Stimulated activated CD8-positive, alpha-beta memory T cell treated with anti-CD3 and anti-CD28 coated beads, Interleukin-4, amount 100 ng/mL, for 24 hours (primary cell): ENCODE measurements at places on chromosomes 2 and 18.

DNA sequence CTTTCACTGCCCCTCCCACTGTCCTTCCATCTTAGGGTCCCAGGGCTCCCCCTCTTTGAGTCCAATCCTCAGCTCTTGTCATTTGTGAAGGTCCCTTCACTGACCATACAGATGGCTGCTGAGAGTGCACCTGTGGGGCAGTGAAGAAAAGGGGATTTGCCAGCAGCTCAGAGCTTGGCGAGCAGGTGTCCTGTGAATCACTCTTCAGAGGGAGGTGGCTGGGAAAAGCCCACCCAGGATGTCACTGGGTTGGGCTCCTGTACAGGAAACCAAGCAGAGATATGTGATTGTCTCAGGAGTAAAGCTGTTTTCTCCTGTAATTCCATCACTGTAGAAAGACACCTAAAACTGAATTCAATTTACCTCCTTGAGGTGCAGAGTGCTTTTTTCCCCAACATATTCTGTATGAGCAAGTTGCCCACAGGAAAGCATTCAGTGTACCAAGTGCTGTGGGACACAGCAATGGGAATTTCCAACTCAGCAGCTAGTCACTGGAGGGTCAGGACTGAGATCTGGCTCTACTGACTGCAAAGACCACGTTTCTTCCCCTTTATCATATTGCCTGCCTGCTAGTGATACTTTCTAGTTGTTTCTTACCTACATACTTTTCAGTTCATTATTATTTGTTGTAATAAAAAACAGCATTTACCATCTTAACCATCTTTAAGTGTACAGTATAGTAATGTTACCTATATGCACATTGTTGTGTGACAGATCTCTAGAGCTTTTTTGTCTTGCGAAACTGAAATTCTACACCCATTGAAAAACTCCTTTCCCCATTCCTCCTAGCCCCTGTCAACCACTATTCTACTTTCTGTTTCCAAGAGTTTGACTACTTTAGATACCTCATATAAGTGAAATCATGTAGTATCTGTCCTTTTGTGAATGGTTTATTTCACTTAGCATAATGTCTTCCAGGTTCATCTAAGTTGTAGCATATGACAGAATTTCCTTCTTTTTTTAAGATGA is 239.1 kb downstream of the TSN start:
- DNase-seq, result no peak

GRCh38 chr2:64970495-64970894 is 18.7 kb upstream of the SLC1A4 start:
- no peak for DNase-seq

DNA sequence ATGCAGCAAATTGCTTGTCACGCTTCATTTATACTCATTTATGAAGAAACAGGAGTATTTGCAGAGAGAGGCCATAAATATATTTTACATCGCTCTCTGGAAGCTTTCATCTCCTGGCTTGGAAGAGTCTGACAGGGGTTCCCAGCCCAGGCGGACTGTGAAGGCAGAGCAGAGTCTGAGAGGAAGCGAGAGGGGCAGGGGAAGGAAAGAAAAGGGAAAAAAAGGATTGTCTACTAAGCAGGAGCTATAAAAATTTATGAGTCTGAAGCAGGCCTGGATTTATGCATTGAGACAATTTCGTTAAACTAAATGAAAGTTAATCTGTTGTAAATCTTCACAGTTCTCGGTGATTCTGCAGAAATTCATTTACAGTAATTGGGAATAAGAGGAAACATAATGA is 143.9 kb upstream of the GYPC start:
- DNase-seq, result no peak

GRCh38 chr2:206001912-206002311 is 84.1 kb downstream of the INO80D start:
- no peak for DNase-seq

DNA sequence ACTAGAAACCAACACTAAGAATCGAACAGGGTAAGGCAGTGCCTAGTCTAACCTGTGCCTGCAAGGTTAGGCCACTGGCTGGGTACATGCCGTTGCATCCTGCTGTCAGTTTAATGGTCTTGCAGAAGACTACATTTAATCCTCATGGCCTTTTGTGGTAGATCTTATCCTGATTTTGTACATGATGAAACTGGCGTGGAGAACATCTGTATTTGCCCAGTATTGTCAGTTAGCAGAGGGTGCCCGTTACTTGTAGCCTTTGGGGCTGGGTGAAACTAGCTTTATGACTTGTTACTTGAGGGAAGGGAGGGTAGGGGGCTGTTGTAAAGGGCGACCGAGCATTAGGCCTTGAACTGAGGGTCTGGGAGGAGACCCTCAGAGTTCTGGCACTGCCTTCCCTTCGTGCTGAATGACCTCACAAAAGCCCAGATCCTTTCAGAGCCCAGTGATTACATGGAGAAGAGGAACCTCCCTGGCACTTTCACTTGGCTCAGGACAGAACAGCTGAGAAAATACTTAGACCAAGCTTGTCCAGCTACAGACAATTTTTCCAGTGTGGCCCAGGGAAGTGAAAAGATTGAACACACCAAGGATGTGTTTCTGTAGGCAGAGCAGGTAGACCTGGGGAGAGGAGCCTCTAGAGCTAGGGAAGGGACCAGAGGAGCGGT is 19.5 kb downstream of the SLC20A1 start:
- DNase-seq, result no peak

GRCh38 chr2:179861027-179861415 is 391 bp downstream of the ZNF385B start:
- no peak for DNase-seq

- DNase-seq, result no peak
These were observed 69.6 kb downstream of the MAPRE2 start for GRCh38 chr18:35110554-35111485.

DNA sequence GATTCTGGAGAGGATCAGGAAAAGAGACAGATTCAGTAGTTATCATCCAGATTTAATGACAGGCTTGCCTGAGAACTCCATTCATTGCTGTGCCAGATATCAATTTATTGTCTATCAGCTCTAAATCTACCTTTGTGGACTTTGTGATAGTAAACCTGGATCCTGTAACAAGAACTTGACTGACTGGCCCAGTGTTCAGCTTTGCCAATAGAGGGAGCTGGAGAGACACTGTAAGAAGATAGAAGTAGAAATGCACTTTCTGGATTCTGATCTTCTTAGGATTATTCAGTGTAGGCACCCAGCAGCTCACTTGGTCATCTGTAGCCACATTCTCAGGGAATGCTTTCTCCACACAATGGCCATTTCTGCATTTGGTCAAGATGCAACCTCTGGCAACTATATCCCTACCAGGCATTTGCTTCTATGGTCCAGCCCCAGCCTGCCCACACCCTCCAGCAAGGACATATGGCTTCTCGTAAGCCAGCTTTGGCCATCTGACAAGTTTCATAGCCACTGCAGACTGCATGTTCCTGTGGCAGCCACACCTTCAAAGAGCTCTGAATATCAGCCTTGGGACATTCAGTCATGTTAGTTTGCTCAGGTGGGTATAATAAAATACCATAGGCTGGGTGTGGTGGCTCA is 6.1 kb upstream of the SERPINB8 start:
- DNase-seq, result no peak

DNA sequence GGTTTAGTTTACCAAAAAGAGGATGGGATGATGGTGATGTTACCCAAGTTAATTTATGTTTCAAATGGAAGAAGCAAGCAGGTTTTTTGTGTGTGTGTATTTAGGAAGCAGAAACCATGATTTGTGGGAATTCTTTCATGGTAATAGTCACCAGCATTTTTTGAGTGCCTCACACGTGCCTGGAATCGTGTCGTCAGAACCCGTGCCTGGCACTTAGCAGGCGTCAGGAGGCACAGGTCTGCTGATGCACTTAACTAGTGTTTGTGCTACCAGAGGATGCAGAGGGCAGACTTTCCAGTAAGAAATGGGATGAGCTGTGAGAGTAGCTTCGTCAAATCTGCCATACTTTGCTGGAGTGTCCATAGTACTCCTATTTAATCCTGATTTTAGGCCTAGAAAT is 41.1 kb downstream of the LYPD6 start:
- no peak for DNase-seq

GRCh38 chr2:150866431-150866830 is 379.0 kb upstream of the RND3 start:
- DNase-seq, result no peak

DNA sequence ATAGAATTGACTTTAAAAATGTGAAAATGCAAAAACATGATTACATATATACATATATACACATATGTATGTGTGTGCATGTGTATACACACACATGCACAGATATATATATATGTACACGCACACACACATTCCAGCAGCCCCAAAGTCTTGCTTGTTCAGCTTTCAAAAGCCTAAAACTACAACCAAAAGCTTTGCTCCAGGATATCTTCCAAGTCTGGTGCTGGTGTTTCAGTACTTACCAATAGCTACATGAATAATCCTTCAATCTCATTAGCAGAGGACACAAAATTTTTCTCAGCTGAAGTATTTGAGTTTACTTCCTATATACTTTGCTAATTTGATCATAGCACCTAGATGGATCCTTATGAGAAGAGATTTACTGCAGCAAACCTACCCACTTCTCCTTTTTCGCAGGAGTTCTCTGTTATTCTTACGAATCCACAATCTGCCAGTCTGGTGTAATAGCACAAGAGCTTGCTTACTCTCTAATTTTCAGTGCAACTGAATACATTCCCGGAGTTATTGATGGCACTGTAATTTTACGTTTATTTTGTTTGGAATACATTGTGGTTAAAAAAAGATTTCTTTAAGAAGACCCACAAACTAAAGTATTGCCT is 553.3 kb downstream of the ARHGAP15 start:
- no peak for DNase-seq

GRCh38 chr2:118254116-118254515 is 165.8 kb downstream of the INSIG2 start:
- DNase-seq, result no peak

- no peak for DNase-seq
These were observed 220.1 kb upstream of the NXPH2 start for GRCh38 chr2:139000131-139000785.

GRCh38 chr2:118351796-118352195 is 263.5 kb downstream of the INSIG2 start:
- no peak for DNase-seq

GRCh38 chr2:217625557-217626169 is 377.1 kb downstream of the TNS1 start:
- DNase-seq, result no peak

DNA sequence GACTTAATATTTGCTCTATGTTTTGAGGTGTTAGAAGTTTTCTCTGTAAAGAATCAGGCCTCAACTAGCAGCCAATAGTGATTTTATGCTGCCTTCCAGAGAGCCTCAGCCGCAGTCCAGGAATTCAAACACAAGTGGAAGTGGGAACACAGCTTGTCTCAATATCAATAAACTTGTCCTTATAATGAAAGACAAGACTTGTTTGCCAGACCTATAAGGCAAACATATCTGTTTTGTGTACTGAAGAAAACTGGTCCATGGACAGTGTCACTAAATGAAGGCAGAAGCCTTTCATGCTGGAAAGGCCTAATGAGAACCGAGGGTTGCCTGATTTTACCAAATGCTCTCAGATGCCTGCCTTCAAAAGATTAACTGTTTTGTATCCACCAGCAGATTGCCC is 182.2 kb downstream of the EPHA4 start:
- DNase-seq, result no peak

DNA sequence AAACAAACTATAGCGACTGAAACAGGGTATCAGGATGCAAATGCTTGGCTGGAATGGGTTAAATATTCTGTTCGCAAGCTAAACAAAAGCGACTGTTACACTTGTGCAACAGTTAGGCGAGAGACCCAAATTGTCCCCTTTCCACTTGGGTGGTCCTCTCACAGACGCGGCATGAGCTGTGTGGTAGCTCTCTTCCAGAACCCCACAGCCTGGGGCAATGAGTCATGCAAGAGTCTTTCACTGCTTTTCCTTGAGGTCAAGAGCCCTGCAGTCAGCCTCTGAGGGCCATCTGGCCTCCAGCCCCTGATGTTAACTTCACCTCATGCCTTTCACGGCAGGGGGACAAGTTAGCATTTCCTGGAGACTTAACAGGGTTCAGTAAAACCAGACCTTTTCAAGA is 25.7 kb downstream of the SULT1C4 start:
- DNase-seq, result no peak

DNA sequence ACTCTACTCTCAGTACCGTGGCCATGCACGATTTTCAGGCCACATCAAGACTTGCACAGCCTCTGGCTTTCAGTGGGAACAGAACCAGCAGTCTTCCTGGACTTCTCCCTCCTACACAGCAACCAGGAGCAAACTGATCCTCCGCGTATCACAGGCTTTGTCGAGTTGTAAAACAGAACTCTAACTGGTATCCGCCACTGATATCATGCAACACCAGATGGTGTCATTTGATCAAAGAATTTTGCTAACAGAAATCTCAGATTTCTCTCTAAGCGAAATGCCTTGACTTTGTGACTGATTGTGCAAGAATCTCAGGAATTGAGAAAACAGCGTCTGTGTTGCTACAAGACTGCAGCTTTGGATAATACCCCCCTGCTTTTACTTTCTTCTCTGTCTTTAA is 85.7 kb downstream of the COPS8 start:
- DNase-seq, result no peak

DNA sequence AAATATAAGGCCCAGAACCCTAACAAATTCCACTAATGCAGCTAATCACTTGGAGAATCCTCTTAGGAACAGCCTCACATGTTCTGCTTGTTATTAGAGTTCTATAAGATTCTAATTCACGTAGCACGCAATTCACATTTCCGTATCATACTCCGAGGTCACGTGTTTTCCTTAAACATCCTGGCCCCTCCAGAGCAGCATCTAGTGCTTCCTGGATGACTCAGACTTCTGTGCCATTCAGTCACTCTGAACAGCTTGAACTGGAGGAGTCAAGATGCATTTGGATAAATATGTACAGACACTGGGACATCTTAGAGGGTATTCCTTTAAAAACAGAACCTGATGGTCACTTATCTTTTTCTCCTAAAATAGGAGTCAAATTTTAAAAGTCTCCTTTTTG is 156.5 kb downstream of the MYO5B start:
- no peak for DNase-seq

GRCh38 chr2:129239141-129239540 is 740.3 kb upstream of the RAB6C start:
- DNase-seq, result no peak

- no peak for DNase-seq
These were observed 12.1 kb downstream of the ADAM17 start for GRCh38 chr2:9543557-9543956.

DNA sequence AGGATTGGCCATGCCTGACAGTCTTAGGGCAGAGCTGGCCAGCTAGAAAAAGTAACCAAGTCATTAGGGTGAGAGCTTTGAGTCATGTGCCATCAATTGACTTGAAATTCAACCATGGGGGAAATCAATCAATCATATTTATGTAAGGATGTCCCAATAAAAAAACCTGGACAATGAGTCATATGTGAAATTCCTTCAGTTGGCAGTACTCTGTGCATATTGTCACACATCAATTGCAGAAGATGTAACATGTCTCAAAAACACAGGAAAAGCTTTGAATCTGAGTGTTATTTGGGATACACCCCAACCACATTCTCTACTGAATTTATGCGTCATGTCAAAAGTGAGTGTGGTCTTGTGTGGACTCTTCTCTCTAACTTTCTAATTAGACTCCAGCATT is 1004.1 kb upstream of the NRXN1 start:
- DNase-seq, result no peak

GRCh38 chr2:240135706-240136012 is 446 bp downstream of the COPS9 start:
- DNase-seq, result no peak
